Stomach (tissue), 19 donors: ENCODE measurements at places on chromosomes 2 and 18.
A peak's percentile ranks its signal among the peaks of the same experiment; 100 is the strongest.

GRCh38 chr2:138762533-138762932, 17.7 kb downstream of the NXPH2 start:
- DNase-seq = no peak

- DNase-seq = no peak
Observed at GRCh38 chr2:160667811-160668210, 174.2 kb upstream of the RBMS1 start.

DNA sequence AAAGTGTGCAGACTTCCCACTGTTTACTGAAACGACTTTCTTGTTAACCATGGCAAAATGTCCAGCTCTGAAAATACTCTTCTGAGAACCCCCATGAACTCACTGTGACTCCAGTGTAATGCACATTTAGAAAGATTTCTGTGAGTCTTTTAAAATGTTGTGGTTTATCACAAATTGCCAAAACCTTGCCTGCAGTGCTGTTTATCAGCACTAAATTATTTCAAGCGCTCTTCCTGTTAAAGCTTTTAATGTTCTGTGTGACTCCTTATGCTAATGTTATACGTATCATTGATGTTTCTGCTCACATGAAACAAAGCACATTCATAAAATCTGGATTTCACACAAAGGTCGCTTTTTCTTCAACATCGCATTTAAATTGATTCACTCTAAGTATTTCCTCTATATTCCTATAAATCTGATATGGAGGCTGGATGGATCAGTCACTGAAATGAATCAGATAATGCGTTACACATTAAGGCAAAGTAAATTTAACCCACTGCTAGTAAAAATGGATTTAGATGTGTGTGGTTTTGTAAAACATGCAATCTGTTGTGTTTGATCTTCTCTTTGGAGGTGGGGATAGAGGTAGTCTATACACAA, 521.2 kb downstream of the NYAP2 start:
- DNase-seq = no peak

DNA sequence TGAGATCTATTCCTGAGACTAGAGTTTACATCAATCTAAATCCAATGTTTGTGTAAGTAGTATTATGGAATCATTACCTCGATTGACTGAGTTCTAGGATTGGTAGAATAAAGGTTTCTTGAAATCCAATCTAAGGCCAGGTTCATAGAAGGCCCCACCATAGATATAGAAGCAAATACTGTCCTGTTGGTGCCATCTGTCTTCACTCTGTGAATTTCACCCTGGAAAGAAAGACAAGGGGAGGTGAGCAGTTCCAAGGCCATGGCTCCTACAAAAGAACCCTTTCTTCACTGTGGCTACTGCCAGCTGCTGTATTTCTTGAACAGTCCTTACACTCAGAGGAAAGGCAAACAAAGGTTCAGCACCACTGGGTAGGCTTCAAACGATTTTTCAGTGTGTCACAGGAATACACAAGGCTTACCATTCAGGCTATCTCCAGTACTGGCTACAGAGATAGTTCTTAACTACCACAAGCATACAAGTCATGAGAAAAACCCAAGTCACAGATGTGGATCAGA, 137.0 kb downstream of the LRP2 start:
- no peak for DNase-seq

- DNase-seq = peak; percentile 47
Observed at GRCh38 chr2:189276277-189276676, 96.7 kb upstream of the COL5A2 start.

DNA sequence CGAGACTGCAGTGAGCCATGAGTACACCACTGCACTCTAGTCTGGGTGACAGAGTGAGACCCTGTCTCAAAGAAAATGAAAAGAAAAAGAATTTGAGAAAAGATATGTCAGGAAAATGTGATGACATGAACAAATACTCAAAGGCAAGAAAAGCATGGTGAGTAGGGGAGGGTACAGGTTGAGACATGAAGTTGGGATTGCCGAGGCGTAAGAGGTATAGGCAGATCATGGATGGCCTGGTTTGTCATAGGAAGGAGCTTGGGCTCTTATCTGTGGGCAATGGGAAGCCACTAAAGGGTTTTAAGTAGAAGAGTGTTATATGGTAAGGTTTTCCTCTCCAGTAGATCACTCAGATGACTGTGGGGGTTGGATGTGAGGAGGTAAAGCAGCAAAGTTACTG, 32.3 kb downstream of the SPAST start:
- no peak for DNase-seq

DNA sequence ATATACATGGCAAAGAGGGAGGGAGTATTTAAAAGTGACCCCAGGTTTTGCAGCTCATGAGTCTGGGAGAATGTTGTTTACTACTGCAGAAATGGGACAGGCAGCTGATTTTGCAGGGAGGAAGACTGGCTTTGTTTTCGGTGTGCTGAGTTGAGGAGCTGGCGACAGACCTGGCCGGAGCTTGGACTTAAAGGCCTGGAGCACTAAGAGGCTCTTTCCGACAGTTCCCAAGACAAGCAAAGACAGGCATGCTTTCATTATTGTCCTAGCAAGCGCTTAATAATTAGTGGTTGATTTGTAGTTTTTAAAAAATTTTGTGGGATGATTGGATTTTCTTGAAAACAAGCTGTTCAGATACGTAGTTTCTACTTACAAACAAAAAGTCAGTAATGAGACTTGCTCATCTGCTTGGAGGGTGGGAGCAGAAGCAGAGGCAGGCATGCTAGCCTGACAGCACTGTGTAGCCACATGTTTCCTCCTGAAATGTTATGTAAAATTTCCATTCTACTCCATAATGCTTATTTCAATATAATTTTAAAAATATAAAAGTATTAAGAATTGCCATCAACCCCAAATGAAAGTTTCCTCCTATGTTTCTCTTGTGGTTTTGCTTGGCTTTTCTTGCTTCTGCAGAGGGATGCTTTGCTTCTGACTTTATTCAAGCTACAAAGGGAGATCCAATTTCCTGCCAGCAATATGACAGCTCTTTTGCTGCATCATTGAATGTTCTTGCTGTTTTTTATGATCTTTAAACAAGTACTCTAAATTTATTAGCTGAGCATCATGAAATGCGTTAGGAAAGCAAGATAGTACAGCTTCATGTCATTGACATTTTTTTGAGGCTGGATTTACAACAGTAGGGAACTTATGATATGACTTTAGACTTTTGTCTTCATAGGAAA, 75.8 kb downstream of the PHLPP1 start:
- DNase-seq = no peak

- peak; percentile 55 for DNase-seq
Observed at GRCh38 chr2:234679741-234680687, 183.1 kb upstream of the ARL4C start.

DNA sequence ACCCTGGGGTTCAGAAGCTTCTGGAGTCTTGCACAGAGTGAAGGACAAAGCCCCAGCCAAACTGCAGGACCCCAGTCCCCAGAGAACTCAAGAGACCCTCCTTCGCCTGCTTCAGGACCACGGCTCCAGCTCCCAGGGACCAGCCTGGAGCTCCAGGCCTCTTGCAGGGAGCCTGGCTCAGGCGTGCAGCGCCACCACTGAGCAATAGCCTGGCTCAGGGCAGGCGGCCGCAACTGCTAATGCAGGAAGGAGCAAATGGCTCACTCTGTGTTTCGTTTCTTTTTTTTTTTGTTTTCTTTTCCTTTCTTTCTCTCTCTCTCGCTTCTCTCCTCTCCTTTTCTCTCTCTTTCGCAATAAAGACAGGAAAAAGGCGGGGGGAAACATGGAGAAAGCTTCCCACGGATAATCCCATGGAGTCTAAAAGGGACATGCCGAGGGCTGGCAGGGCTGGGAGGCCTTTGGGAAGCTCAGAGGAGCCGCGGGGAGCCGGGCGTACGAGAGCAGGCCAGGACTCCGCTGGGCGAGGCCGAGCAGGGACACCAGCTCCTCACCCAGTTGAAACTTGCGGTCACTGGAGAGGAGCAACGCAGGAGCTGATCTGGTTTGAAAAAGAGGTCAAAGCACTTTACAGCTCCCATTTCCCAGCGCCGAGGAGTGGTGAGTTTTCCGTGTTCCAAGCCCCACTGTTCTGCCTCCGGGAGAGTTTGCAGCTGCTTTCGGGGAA, 244.8 kb downstream of the TWIST2 start:
- no peak for DNase-seq

GRCh38 chr2:21794611-21795010, 670.8 kb downstream of the TDRD15 start:
- no peak for DNase-seq

GRCh38 chr18:74507927-74508326, 11.8 kb downstream of the CNDP2 start:
- DNase-seq = no peak

- no peak for DNase-seq
Observed at GRCh38 chr2:233479616-233480489, 86.7 kb downstream of the USP40 start.

DNA sequence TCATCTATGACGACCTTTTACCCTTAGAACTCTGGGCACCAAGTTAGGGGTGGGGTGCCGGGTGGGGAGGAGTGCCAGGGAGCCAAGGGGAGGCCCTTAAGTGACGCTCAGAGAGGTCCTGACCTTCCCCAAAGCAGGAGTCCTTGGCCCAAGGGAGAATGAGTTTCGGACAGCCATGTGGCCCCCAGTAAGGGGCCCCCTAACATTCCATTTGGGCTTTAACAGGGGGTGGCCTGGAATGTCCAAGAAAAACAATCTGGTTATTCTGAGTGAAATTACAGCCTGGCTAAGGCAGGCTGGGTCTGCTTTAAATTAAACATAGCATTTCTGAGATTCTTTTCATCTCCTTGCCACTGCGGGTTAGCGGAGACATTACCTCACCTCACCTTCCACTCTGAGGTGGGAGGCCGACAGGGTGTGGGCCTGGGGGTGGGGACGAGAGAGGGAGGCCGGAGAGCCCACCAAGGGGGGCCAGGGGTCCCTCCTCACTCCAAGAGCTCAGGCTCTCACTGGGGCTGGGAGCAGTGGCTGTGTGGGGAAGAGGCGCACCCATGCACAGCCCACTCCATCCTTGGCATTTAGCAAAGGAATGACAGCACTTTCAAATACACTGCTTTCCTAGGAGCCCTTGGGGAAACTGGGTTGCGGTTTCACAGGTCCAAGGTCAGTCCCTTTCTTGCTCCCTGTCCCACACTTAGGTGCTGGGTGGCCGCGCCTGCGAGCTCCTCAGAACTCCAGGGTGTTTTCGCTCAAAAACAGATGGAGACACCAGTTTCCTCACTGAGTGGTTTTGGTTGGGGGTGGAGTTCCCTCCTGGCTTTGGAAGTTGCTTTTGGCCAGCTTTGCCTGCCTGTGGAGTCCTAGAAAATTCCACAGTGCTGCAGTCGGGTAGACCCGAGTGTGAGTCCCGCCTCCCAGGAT, 107.4 kb downstream of the POLR1A start:
- DNase-seq = no peak

DNA sequence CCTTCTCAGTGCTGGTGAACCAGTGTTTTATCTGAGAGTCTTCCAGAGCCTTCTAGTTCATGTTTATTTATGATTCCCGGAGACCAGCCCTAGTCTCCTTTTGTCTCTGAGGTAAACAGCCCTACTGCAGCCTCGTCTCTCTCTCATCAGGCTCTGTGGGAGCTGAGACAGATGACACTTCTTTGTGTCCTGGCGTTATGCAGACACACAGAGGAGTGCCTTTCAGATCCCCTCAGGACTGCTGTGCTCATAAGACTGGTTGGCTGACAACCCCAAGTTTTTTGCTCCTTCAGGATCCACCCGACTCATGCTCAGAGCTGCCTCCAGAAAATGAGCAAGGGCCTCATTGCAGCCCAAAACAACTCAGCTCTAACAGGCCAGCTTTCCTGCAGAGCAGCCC, 523.8 kb upstream of the SPHKAP start:
- no peak for DNase-seq

DNA sequence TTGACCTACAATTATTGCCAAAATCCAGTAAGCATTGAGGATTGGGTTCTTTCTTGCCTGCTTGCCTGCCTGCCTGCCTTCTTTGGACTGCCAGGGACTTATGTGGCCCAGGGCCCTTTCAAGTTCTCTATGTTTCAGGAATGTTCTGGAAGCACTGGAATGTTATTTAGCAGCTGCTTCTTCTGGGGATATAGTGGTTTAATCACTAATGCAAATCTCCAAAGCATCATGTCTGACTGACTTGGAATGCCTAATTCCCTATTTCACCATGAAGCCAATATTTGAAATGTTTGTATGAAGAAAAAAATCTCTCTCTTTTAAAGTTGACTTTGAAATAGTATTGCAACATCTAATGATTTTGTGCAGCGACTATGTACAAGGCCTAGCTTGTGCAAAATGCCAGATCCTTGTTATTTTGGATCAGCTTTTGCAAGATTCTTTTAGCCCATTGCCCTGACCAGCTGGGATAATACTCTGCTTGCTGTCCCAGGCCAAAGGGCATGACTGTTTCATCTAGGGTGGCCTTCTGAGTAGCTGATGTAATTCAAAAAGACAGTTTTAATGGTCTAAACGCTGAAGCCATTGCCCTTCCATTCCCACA, 204.6 kb downstream of the RND3 start:
- DNase-seq = no peak

- DNase-seq = no peak
Observed at GRCh38 chr2:45388541-45389100, 222.4 kb downstream of the SRBD1 start.

DNA sequence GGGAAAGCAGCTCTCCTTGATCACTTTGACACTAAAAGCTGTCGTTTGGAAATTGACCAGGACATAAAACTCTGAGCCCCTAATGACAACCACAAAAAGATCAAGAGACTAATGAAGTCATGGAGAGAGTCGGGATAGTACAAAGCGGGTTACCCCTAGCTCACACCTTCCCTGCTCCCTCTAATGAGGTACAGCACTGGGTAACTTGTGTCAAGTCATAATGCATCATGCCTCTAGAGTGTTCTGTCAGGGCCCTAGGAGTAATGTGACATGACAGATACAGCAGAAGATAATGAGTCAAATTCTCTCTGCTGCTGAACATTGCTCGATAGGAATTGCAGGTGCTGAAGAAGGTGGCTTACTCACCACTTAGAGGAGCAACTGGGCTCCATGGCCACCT, 130.7 kb downstream of the AQP4 start:
- DNase-seq = no peak

GRCh38 chr2:187686416-187687024, 132.3 kb upstream of the TFPI start:
- DNase-seq = no peak

- no peak for DNase-seq
Observed at GRCh38 chr18:42807887-42808286, 307.6 kb downstream of the RIT2 start.

DNA sequence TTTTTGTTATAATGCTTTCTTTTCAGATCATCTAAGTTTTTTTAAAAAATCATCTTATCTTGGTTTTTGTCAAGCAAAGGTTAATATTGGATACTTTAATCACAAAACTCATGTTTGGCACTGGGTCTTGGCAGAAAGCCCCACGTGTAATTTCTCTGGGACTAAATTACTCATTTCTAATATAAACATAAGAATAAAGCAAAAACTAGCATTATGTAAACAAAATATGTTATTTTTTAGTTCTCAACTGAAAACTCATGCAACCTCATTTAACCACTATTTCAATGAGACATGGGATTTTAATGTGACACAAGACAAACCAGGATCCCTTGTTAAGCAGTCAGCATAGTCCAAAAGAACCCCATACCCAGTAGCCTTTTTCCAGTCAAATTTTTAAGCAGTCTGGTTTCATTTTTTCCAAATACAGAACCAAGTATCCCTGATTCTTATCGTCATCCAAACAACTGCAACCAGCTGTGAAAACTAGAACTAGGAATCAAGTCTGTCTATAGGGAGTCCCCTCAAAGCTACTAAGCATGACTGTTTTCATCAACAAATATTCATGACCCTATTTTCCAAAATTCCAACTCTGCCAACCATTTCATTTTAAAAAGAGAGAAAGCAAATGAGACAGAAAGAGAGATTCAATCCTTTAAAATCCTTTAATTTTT, 27.1 kb downstream of the PID1 start:
- no peak for DNase-seq

GRCh38 chr2:238158509-238159070, at the start of gene ERFE:
Gene ERFE (plus strand): TSS chr2:238158970. CDS start chr2:238159008, 38 bp downstream.
- peak; percentile 83 for DNase-seq
